Nephron progenitor cell (in vitro differentiated cells): ENCODE measurements at places on chromosomes 13 and 19.

DNA sequence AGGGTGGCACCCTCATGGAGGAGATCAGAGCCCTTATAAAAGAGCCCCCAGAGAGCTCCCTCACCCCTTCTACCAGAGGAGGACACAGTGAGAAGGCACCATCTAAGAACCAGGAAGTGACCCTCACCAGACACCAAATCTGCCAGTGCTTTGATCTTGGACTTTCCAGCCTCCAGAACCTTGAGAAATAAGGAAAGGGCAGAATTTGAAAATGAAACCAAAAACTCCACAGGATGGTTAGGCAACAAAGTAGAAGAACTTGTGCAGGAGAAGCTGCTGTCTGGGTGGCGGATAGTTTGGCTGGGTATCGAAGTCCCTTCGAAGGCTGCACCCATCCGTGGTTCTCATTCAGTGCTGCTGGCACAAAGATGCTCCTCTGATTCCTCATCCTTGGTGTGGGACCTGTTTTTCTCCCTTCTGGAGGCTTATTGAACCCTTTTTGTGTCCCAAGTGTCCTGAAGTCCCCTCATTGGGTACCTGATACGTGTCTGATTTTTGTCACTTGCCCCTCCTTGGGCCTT, 130.8 kb downstream of the KDM4B start:
- H3K27me3 ChIP-seq = no peaks in the 10 kb centered on the region
- no peak overlapping the region for H3K27ac ChIP-seq
- DNase-seq = no peak
- H3K4me3 ChIP-seq = no peak overlapping the region

DNA sequence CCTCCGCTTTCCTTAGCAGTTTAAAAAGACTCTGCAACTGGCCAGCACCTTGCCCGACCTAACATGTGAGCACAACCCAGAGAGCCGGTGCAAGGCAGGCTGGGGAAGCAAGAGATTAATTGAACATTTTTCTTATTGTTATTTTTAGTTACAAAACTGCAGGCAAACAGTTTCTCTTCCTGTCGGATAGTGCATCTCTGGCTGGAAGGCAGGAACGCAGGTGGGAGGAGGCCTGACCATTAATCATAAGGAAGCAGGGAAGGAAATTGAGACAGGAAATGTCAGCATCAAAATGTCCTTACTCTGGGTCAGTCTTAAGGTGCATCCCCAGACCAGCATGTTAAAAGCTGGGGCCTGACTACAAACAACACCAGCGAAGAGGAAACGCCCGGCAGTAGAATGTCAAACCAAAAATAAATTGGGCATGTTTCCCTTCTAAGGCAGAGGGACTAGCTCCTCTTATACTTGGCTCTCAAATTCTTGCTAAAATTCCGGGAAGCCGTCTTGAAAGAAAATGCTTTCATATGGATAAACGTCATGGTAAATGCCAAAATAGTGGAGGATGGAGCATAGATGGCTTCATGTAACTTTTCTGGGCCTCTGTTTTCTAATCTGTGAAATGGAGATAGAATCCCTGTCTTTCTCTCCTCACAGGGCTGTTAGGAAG, 226.8 kb downstream of the RAP2A start:
- H3K27me3 ChIP-seq = no peaks in the 10 kb centered on the region
- no peak overlapping the region for H3K4me3 ChIP-seq
- no peak overlapping the region for H3K27ac ChIP-seq
- DNase-seq = no peak
- H3K4me1 ChIP-seq = peaks cover 14% of the 10 kb centered on the region
- no peaks in the 10 kb centered on the region for H3K36me3 ChIP-seq

- H3K4me1 ChIP-seq = no peaks in the 10 kb centered on the region
- no peaks in the 10 kb centered on the region for H3K27me3 ChIP-seq
- peaks cover 73% of the 10 kb centered on the region for H3K36me3 ChIP-seq
- H3K27ac ChIP-seq = no peak overlapping the region
- H3K4me3 ChIP-seq = no peak overlapping the region
These were observed 14.4 kb upstream of the AKAP8 start for GRCh38 chr19:15393963-15394362.

GRCh38 chr19:35311901-35312665, 16.9 kb upstream of the CD22 start:
- H3K4me3 ChIP-seq = no peak overlapping the region
- peaks cover 96% of the 10 kb centered on the region for H3K4me1 ChIP-seq
- no peak for DNase-seq

DNA sequence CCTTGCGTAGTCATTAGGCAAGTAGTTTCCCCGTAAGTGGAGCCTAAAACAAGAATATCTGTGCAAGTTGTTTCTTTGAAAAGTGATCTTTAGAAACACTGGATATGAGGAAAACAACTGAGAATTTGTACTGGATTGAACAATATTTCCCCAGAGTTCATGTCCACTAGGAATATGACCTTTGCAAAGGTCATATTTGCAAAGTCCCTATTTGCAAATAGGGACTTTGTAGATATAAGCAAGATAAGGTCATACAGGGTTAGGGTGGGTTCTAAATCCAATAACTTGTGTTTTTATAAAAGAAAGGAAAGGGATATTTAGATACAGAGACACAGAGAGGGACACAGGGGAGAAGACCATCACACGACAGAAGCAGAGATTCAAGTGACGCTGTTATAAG, 489.2 kb upstream of the ATXN8OS start:
- H3K27ac ChIP-seq = no peak overlapping the region
- no peaks in the 10 kb centered on the region for H3K36me3 ChIP-seq
- DNase-seq = no peak
- no peaks in the 10 kb centered on the region for H3K27me3 ChIP-seq

- peak overlapping the region; percentile 22 for H3K4me3 ChIP-seq
- no peak overlapping the region for H3K27ac ChIP-seq
- peak; percentile 76 for DNase-seq
- no peaks in the 10 kb centered on the region for H3K36me3 ChIP-seq
- peaks cover 26% of the 10 kb centered on the region for H3K4me1 ChIP-seq
- H3K27me3 ChIP-seq = peaks cover 46% of the 10 kb centered on the region
These were observed 5.4 kb downstream of the LINGO3 start for GRCh38 chr19:2302319-2303210.

GRCh38 chr19:12244370-12244769, 50.3 kb downstream of the ZNF44 start:
- no peak overlapping the region for H3K4me3 ChIP-seq
- H3K4me1 ChIP-seq = no peaks in the 10 kb centered on the region
- H3K27ac ChIP-seq = no peak overlapping the region
- H3K27me3 ChIP-seq = peaks cover 5% of the 10 kb centered on the region
- DNase-seq = no peak

DNA sequence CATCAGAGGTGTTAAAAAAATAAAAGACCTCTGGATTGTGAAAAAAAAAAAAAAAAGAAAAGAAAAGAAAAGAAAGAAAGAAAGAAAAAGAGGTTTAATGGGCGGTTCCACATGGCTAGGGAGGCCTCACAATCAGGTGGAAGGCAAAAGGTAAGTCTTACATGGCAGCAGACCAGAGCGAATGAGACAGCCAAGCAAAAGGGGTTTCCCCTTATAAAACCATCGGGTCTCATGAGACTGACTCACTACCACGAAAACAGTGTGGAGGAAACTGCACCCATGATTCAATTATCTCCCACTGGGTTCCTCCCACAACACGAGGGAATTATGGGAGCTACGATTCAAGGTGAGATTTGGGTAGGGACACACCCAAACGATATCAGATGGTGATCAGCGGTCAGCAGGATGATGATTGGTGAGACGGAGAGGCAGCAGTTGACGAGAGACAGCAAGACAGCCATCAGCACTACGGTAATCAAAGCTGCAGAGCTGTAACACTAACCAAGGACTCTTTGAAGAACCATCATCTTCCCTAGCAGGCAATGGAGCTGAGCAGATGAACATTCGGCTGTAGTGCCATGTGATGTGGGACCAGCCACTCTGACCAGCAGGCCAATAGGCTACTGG, 3.9 kb upstream of the CD209 start:
- peaks cover 8% of the 10 kb centered on the region for H3K4me1 ChIP-seq
- no peak for DNase-seq
- peaks cover 38% of the 10 kb centered on the region for H3K27me3 ChIP-seq
- no peak overlapping the region for H3K27ac ChIP-seq
- H3K36me3 ChIP-seq = no peaks in the 10 kb centered on the region
- no peak overlapping the region for H3K4me3 ChIP-seq

DNA sequence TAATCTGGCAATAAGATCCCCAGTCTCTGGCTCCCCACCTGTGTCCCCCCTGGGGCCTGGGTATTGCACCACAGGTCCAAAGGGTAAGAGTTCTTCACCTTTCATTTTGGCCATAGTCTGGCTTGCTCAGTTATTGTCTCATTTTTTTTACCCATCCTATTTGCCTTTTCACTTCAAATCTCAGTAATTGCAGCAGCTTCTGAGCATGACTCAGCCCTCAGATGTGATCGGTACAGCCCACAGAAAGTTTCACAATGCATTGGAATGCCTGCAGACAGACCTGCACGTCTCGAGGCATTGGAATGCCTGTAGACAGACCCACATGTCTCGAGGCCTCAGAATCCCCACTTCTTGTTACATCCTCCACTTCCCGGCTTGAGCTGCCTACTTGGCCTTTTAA, 173.6 kb downstream of the NUFIP1 start:
- no peak for DNase-seq
- H3K27ac ChIP-seq = no peak overlapping the region
- peaks cover 7% of the 10 kb centered on the region for H3K27me3 ChIP-seq
- H3K36me3 ChIP-seq = no peaks in the 10 kb centered on the region
- no peak overlapping the region for H3K4me3 ChIP-seq

DNA sequence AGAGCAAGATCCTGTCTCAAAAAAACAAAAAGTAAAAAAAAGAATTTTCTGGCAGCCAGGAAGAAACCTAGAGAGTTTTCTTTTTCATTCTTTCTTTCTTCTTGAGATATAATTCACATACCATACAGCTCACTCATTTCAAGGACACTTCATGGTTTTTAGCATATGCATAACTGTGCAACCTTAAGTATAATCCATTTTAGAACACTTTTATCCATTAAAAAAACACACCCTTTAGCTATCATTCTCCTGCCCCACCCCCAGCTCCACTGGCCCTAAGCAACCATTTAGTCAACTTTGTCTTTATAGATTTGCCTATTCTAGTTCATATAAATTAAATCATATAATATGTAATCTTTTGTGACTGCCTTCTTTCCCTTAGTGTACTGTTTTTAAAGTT, 8.1 kb upstream of the IPO5 start:
- H3K4me1 ChIP-seq = no peaks in the 10 kb centered on the region
- H3K27ac ChIP-seq = no peak overlapping the region
- no peaks in the 10 kb centered on the region for H3K27me3 ChIP-seq
- H3K36me3 ChIP-seq = peaks cover 3% of the 10 kb centered on the region
- DNase-seq = no peak
- no peak overlapping the region for H3K4me3 ChIP-seq

DNA sequence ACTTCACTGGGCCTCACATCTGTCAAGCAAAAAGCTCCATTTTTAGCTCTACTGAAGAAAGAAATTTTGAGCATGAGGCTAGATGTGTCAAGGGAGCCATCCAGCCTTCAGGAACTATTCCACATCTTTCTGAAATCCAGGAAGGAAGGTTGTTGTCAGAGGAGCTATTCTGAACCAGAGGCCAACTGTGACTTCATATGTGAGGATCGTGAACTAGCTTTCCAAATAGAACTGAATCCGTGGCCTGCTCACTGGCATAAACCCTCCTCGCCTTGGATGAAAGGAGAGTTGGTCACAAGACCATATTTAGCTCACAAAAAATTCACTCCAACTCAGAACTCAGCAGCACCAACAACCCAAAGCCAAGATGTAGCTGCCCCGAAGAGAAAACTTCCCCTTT, 195.8 kb downstream of the FOXO1 start:
- DNase-seq = no peak
- H3K4me1 ChIP-seq = peaks cover 7% of the 10 kb centered on the region
- no peak overlapping the region for H3K4me3 ChIP-seq
- peaks cover 13% of the 10 kb centered on the region for H3K27me3 ChIP-seq

DNA sequence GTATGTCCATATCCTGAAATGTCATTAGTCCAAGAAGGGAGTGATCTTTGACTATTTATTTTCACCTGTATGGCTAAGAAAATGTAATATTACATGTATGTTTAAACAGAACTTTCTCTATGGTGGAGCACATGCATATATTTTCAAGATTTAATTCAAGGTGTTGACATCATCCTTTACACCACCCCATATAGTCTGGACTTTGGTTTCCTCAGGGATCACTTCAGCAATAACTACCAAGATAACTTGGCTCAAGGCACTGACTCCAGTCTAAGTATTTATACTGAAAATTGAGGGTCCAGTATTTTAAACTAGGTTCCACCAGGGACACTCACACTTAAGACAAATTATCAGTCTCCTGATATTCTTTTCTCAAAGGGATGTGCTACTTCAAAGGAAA, 660.6 kb downstream of the EFNB2 start:
- H3K36me3 ChIP-seq = no peaks in the 10 kb centered on the region
- DNase-seq = no peak
- no peaks in the 10 kb centered on the region for H3K4me1 ChIP-seq
- peaks cover 7% of the 10 kb centered on the region for H3K27me3 ChIP-seq
- H3K4me3 ChIP-seq = no peak overlapping the region

- DNase-seq = no peak
- no peak overlapping the region for H3K4me3 ChIP-seq
- no peaks in the 10 kb centered on the region for H3K36me3 ChIP-seq
- H3K27ac ChIP-seq = no peak overlapping the region
- H3K4me1 ChIP-seq = no peaks in the 10 kb centered on the region
These were observed 39.9 kb upstream of the CEACAM8 start for GRCh38 chr19:42634409-42635232.

DNA sequence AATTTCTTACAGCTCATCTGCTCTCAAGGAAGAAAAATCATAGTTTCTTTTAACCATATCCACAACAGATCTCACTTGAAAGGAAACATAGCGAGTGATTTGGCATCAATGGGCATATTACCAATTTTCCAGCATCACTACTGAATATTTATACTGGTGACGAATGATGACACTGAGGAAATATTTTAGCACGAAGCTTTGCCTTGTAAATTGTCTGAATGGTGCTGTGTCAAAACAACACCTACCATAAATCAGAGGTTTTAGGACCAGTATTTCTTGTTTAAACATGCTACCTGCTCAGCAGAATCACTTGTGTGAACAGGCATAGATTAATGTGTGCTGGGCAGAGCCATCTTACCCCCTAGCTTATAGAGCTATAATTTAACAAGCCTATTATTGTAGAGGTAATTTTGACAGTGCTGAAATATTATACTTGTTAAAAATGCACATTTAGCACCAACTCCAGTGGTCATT, 146.8 kb downstream of the ABCC4 start:
- no peak for DNase-seq
- H3K27me3 ChIP-seq = no peaks in the 10 kb centered on the region
- no peak overlapping the region for H3K27ac ChIP-seq
- H3K4me3 ChIP-seq = no peak overlapping the region
- peaks cover 7% of the 10 kb centered on the region for H3K4me1 ChIP-seq

DNA sequence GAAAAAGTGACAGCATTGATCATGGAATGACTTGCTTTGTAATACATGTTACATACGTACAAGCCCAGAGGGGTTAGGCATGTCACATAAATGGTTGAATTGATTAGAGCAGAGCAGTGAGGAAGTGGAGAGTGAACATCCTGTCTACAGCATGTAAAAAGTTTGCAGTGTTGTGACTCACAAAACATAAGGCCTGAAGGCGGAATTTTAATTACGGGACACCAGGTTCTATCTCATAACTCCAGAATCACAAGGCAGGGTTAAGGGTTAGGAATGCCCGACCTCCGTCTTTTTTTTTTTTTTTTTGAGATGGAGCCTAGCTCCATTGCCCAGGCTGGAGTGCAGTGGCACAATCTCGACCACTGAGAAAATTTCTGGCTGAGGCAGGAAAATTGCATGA, 83.9 kb downstream of the MUC16 start:
- no peak for DNase-seq
- H3K4me3 ChIP-seq = no peak overlapping the region
- H3K36me3 ChIP-seq = no peaks in the 10 kb centered on the region
- peaks cover 3% of the 10 kb centered on the region for H3K27me3 ChIP-seq
- H3K4me1 ChIP-seq = no peaks in the 10 kb centered on the region
